ENCODE measurements at places on chromosomes 12 and 14.

DNA sequence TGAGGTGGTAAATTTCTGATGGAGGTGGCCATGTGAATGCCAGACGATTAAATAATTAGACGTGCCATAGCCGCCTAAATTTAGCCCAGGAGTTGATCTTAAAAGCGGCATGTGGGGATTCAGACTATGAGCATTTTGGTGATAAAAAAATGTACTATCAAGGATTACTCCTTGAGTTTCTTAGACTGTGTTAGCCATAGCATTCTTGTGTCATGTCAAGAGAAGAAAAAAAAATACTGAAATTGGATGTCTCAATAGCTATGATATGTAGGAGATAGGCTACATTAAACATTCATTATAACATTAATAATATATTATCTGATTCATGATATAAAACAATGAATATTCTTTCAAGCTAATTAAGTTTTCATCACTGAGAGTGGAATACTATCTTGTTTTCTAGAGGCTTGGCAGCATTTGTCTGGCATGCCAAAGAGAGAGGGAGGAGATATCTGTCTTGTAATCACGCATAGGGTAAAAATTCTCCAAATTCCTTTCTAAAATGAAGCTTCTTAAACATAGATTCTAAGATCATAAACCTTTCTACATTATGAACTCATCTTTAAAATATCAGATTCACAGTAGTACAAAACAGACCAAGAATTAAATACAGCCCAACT is 727.0 kb downstream of the C12orf50 start:
- no peak for DNase-seq

GRCh38 chr14:45198551-45198950 is 54.5 kb downstream of the MIS18BP1 start:
- DNase-seq: no peak

DNA sequence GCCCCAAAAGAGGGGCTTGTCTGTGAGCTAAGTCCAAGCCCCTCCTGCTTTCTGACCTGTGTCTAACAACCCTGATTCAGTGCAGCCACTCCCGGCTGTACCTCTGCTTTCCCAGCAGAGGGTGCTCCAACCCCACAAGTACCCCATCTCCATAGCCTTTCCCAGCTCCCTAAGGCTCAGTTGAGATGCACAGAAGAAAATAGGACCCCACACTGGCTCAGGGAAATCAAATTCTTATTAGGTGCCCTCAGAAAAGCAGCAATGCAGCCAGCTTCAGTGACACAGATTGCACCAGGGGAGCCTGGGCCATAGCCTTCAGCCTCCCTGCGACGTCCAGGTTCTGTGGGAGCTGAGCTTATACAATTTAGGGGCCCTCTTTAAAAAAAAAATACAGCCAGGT is 49.9 kb downstream of the LRRC74A start:
- DNase-seq: peak; percentile 83

- DNase-seq: peak; percentile 73
These were observed 10.6 kb downstream of the CD163L1 start for GRCh38 chr12:7433276-7433822.

- no peak for DNase-seq
These were observed 34.4 kb downstream of the WBP11 start for GRCh38 chr12:14768823-14769405.

GRCh38 chr12:122788387-122788786 is 14.0 kb downstream of the CCDC62 start:
- no peak for DNase-seq

GRCh38 chr12:49763006-49763591 is 21.7 kb downstream of the TMBIM6 start:
- DNase-seq: peak; percentile 33

- no peak for DNase-seq
These were observed 146.4 kb downstream of the ADGRD1 start for GRCh38 chr12:131100031-131100674.

- DNase-seq: no peak
These were observed 24.1 kb downstream of the BDKRB1 start for GRCh38 chr14:96280104-96280503.

GRCh38 chr12:12239127-12239526 is 27.7 kb downstream of the LRP6 start:
- DNase-seq: no peak

DNA sequence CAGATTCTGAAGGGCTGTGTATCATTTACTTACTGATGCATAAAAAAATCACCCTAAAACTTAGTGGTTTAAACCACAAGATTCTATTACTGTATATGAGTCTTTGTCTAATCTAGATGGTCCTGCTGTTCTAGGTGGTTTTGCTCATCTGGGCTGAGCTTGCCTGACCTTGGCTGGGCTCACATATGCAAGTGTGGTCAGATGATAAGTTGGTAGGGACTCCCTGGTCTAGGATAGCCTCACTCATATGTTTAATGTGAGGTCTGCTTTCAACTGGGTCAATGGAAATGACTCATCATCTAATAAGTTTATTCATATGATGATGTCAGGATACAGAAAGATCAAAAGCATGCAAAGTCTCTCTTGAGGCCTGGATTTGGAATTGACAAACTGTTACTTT is 887.8 kb downstream of the TRHDE start:
- peak; percentile 37 for DNase-seq

DNA sequence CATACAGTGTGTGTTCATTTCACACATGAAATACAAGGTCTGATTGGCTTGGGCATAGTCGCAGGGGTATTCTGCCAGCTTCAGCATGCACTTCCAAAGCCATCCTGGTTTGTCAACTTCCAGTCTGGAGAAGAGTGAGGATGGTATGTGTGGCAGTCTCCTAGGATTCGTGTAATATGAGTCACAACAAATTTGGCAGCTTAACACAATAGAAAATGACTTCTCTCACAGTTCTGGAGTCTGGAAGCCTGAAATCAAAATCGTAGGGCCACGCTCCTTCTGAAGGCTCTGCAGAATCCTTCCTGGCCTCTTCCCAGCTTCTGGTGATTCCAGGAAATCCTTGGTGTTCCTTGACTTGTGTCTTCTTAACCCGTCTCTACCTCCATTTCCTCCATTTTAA is 167.5 kb downstream of the PPM1H start:
- DNase-seq: no peak

GRCh38 chr14:76717508-76718290 is 43.6 kb upstream of the VASH1 start:
- no peak for DNase-seq

- peak; percentile 75 for DNase-seq
These were observed 44.7 kb downstream of the PALS1 start for GRCh38 chr14:67285876-67286452.

DNA sequence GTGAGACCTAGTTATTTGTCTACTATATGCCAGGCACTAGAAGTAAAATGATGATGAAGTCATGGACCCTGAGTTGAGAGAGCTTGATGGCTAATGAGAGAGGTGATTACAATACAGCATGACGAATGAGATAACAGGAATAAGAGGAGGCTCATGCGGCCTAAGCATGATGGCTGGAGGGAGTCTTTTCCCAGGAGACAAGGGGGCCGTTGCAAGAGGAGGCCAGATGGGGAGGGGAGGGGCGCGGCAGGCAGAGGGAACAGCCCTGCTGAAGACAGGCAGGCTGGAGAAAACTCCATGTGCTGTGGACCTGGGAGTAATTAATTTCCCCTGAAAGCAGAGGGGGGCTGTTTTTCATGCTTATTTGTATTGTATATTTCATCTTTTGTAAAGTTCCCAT is 144.7 kb upstream of the RFLNA start:
- DNase-seq: no peak

- no peak for DNase-seq
These were observed 235 bp downstream of the RAB2B start for GRCh38 chr14:21476523-21476924.

DNA sequence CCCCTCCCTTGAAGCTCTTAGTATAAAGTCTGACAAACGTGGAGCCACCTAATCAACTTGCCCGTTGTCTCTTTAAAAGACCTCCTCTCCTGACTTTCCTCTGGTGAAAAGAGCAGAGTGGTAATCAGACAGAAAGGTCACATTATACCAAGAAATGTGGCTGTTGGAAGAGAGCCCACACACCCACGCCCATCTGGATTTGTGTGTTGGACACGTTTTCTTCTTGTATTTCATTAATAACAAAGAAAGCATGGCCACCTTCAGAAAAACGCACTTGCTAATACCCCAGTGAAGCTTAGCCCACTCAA is 41.3 kb downstream of the CCDC60 start:
- no peak for DNase-seq

DNA sequence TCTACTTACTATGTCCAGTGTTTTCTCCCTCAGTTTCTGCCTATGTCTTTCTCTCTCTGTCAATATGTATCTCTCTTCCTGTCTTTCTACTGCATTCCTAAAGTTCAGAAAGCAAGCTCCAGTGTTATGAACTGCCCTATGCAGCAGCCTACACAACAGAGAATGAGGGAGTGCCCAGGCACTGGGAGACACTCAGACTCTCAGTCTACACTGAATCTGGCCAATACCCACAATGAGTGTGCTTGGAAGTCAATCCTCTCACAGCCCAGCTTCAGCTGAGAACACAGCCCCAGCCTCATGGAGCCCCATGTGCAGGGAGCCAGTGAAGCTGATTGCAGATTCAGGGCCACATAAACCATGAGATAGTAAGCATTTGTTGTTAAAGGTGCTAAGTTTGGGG is 128.7 kb downstream of the ALG10 start:
- no peak for DNase-seq

- peak; percentile 64 for DNase-seq
These were observed 30.5 kb downstream of the FZD10 start for GRCh38 chr12:130192642-130193345.

- DNase-seq: no peak
These were observed 102.9 kb downstream of the RASSF9 start for GRCh38 chr12:85733221-85733840.

DNA sequence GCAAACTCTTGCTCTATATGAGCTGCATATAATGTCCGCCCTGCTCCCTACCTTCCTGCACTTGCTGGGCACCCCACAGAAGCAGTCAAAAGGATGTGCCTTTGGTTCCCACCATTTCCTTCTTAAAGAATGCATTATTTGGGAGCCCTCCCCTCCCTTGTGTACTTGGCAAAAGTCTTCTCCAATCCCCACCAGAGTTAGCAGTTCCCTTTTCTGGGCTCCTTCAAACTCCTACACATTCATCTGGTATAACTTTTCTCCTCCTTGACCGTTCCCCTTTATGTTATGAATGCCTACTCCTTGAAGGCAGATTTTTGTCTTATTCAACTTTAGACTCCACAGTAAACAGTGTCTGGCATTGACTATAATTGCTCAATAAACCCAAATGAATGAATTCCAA is 27.8 kb downstream of the AREL1 start:
- no peak for DNase-seq

GRCh38 chr12:121090586-121091514 is 41.8 kb upstream of the P2RX7 start:
- no peak for DNase-seq

DNA sequence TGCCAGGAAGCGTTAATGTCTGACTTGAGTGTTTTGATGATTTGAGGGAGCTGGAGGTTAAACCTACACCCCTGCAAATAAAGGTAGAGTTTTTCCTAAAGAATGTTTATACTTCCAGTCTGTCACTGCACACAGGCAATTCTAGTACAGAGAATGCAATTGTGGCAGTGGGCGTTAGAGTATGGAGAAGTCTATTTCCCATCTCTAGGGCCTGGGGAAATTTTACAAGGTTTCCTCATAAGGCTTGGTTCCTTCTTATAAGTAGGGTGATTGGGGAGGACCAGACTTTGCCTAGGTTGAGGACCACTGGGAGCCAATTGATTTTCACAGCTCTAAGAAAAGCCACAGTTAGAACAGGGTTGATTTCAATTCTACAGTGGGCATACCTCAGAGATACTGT is 44.3 kb downstream of the IFNG start:
- DNase-seq: no peak
